ENCODE measurements at places on chromosomes 2 and 18.

GRCh38 chr2:241065355-241065803 is 36.7 kb downstream of the MTERF4 start:
- DNase-seq = no peak

DNA sequence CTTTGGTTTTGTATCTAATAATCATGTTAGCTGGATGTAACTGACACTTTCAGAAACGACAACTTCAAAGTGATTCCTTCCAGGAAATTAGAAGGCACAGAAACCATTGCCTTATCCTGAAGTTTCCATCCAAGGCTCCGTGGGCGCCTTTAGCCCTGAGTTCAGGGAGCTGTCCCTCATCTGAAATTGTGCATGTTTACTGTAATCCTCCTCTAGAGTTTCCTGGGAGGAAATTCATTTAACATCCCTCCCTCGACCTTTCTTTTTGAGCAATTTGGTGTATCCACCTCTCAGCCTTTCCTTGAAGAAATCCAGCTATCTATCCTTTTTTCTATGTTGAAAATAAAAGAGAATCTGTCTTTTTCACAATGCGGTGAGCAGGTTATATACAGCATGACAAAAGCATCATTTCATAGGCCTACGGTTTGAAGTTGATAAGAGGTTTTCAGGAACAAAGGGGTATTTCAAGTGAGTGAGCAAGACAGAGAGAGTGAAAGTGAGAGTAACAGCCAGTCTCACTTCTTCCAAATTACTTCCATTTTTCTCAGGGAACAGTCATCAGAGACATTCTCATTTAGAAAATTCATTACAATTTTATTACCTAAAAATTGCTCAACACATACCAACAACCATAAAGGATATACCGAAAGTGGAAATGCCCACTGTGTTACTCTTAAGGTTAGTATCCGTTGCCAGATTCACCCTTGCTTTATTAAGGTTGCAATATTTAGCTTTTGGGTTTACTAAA is 167.3 kb downstream of the MREG start:
- DNase-seq = no peak

DNA sequence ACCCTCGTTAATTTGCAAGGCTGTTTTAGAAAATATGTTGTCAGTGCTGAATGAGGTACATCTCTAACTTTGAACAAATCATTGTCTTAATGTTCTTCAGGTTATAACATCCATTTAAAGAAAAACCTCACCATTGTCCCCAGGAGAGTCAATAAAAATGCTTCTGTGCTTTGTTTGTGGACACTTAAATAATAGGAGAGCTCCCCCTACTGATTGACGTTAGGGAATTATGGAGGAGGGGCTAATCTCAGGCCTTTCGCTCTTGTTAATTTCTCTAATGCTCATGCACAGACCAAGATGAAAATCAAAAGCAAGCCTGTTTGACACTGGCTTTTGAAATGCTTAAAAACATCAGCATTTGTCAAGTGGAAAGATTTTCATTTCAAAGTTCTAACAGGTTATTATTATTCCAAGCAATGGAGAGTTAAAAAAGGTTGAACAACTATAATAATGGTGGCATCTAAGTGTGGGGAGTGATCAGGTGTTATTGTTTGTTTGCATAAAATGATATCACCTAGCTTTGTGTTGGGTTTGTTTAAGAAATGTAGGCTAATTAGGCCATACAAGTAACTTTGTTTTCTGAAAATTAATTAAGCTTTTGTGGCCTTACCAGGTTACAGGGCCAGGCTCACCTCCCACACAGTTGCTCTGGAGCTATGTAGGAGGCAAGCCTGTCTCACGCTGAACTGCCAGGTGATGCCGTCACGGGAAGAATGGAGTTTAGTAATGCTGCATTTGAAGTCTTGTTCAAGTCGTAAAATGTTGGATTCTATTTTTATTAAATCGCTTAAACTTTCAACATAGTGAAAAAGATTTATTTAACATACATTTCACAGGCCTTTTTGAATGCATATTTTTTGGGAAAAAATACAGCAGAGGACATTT is 51.7 kb upstream of the SMIM21 start:
- peak; percentile 81 for DNase-seq

DNA sequence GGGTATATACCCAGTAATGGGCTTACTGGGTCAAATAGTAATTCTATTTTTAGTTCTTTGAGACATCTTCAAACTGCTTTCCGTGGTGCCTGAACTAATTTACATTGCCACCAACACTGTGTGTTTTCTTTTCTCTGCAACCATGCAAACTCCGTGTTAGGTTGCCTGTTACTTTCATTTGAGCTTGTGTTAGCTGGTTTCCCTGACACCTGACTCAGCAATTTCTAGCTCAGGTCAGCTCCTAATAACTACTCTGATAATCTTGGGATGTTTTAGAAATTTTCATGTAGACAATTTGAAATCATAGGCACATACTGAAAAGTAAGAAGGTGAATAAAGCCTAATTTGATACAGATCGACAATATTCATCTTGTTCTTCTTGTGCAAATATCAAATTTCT is 132.3 kb downstream of the ADCYAP1 start:
- DNase-seq = no peak

- no peak for DNase-seq
Measured at GRCh38 chr18:13520306-13520705, 206.1 kb downstream of the FAM210A start.

DNA sequence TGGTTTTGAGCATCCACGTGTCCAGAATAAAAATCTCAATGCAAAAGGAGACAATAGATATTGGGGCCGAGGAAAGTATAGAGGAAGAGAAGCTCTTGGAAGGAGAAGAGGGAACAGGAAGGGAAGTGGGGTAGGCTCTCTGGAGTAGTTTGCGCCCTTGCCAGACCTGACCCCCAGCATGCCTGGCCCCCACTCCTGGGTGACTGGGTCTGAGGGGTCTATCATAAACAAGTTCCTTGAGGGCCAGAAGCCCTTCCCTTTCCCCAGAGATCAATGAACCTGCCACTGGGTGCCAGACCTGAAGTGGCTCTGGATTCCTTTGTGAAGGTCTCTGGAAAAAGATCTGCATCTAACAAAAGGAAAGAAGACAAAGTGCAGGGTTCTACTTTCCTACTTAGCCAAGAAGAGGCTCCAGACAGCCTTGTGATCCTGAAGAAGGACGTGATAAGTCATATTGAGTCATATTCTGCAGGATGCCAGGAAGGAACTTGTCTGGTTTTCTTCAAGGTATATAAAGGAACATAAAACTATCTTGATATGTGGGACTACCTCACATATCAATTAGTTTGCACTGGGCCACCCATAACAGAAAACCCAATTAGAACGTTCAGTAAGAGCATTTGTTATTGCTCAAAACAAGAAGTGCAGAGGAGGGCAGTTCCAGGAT is 18.7 kb upstream of the ATOH8 start:
- peak; percentile 60 for DNase-seq
